ENCODE measurements at places on chromosomes 16 and 17.

DNA sequence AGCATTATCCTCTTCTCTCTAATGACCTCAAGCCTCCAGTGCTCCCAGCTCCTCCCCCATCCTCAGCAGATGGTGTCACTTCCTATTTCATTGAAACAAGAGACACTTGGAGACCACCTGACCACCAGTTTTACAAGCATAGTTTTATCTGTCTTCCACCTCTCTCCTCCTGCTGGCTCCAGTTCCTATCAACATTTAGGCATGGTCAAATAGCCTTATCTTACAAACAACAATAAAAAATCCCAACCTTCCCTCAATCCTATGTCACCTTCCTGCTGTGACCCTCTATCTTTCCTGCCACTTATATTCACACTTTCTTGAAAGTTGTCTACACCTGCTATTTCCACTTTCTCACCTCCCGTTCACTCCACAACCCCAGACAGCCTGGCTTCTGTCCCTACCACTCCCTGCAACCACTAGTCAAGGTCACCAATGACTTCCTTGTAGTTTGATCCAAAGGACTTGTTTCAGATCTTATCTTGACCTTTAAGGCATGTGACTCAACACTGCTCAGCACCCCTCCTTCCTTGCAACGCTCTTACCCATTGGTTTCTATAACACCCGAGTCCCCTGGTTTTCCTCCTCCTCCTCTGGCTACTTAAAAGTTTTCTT lies 4.3 kb upstream of the NTN1 start:
- DNase-seq, result no peak

DNA sequence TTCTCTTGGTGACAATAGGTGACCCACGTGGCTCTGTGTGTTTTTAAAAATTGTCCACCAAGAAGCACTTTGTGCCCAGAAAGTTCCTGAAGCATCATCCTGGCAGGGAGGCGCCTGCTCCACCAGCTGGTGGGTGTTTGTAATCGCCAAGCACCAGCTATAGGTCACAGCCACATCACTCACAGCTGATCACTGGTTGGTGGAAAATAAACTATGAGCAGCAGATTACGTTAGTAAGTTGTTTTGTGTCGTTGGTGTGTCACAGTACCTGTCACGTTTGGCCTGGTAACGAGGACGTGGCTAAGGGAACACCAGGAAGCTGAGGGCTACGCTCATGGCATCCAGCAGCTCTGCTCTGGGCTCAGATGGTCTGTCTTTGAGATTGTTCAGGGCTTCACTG lies 10.1 kb downstream of the MRM3 start:
- DNase-seq, result no peak

DNA sequence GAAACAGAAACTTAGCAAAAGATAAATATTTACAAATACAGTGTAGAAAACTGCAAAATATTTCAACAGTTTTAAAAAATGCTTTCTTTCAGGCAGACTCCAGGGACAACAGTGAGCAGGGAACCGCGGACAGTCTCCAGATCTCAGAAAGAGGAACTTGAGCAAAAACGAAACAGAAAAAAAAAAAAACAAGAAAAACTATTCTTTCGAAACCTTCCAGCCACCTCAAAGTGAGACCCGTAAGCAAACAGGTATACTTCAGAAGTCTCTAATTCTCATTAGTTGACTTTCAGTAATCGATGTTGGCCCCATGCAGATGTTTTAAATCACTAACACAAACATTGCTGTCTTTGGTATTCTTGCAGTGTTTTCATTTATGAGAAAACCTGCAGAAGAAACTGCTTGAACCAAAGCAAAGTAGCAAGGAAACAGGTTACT lies 15.7 kb upstream of the CCL1 start:
- DNase-seq, result no peak

- no peak for DNase-seq
Measured at GRCh38 chr17:75845058-75845711, 981 bp upstream of the UNC13D start.

DNA sequence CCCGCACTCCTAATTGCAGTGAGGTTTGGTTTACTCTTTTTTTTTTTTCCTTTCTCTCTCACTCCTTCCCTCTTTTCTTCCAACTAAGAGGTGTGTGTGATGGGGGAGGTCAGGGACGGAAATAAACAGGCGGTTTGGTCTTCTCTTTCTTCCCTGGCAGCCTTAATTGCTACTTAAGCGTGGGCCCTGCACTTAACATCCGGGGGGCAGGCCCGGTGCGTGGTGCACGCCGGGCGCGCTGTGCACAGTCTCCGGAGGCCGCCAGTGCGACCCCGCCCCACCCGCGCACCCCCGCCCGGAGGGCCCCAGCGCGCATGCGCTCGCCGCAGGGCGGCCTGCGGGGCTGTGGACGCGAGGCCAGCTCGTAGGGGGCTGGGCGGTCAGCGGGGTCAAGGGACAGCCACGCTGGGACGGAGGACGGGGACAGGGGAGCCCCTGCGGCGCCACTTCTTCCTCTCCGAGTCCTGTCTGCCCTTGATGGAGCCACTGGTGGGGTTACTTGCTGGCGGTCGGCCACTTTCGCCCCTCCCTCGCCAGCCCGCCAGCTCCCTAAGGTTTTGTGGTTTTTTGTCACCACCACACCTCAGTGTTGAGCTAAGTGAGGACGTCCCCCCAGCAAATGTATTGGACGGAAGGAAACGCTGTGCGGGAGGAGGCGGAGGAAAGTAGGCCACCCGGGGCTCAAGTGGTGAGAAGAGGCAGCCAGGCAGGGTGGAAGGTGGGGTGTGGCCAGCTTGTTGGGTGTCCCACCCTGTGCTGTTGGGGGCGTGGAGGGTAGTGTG lies 120.9 kb downstream of the MRM1 start:
- peak; percentile 24 for DNase-seq

- DNase-seq, result no peak
Measured at GRCh38 chr16:52906281-52906680, 146.4 kb downstream of the CHD9NB start.

- DNase-seq, result no peak
Measured at GRCh38 chr17:31366088-31366487, 25.4 kb upstream of the RAB11FIP4 start.
